Glomerular endothelial cell (primary cell): ENCODE measurements at places on chromosomes 3 and 15.

DNA sequence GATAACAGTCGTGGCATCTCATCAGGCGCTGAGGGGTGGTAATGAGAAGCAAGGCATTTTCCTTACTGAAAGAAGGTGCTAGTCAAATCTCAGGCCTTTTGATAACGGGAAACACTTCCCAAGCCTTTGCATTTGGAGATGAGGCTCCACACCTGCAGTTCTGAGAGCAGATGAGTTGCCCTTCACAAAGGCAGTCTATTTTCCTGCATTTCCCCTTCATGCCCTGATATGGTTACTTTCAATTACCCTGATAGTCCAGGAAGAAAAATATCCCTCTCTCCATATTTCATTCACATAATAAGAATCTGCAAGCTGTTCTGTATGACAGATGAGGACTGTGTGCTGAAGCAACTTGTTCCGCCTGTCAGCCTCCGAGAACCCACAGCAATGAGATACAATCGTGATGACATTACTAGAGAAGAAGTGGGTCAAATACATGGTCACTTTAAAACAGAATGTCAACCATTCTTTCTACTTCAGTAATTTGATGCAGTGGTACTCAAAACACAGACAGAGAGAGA lies 25.0 kb downstream of the FHIT start:
- no peak for DNase-seq

DNA sequence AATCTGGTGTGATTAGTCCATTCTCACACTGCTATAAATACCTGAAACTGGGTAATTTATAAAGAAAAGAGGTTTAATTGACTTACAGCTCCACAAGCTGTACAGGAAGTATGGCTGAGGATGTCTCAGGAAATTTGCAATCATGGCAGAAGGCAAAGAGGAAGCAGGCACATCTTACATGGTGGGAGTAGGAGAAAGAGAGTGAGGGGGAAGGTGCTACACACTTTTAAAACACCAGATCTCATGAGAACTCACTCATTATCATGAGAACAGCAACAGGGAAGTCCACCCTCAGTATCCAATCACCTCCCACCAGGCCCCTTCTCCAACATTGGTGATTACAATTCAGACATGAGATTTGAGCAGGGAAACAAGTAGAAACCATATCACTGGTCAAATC lies 24.0 kb upstream of the ACP3 start:
- no peak for DNase-seq

DNA sequence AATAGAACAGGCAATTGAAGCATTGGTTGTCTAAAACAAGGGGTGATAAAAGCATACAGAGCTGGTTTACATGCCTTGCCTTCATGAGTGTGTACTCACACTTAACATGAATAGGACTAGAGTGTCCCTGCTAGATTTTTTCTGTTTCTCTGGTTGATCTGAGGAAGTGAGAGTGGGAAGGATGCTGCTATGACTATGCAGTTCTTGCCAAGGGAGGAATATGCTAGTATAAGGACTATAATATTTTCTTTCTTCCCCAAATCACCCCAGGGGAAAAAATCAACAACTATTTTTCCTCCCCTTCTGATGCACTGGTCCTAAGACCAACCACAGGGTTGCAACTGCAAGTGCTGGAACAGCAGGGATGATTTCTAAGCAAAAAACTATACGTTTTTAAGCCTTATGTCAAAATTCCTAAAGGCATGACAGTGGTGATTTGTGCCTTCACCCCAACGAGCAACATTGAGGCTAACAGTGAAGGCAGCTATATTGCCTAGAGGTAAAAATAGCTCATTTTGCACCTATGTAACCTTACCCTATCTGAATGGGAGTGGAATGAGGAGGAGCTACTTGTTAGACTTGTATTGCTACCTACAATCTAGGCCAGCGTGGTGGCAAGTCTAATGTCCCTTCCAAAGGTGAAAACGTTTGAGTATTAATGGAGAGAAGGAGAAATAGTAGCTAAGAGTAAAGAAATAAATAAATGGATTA lies 33.5 kb upstream of the USP8 start:
- DNase-seq: no peak

DNA sequence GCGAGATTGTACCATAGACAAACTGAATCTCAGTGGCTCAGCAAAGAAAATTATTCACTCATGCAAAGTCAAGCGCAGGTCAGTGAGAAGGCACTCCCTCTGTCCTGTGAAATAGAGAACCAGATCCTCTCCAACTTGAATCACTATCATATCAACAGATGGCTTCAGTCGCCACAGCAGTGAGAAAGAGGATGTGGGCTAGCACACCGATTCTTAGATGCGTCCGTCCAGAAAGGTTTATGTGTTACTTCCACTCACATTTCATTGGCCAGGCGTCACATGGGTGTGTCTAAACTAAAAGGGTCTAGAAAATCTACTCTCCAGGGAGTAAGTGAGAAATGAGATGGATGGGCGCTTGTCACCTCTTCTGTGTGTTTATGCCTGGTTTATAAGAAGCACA lies 141.6 kb upstream of the KBTBD8 start:
- DNase-seq: no peak

DNA sequence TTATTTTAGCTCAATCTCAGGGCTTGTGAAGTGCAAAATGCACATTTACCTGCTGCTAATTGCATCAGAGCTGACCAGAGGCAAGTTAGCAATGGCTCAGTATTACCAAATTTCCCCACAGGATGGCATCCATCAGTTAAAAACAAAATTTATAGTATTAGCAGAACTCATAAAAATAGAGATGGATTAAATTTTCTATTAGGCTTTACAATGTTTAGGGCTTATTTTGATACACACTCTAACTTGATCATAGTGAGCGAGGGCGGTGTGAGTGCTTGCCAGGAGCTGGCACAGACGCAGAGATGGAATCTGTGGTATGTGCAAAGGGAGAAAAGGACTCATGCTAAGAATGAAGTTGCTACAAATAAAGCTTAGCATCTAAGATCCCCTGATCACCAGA lies 241.0 kb downstream of the NSUN3 start:
- no peak for DNase-seq

DNA sequence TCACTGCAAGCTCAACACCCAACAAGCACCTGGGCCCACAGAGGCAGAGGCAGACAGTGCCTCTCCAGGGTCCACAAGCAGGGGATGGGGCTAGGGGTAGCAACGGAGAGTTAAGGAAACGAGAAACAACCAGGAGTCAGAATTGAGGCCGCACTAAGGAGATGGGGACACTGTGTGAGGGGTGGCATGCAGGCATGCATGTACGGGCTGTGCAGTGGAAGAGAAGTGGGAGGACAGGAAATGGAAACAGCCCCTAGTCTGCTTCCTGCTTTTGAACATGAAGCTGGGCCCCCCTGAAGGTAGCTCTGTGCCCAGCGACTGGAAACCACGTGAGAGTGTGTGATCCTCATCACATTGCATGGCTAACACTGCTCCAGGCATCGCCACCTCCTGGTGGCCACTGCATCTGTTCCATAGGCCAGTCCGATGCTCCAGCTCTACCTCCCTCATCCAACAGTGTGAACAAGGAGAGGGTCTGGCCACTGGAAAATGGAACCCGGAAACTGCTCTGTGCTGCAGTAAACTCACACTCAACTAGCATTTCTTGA lies 44.0 kb downstream of the XXYLT1 start:
- DNase-seq: no peak

GRCh38 chr3:69142090-69142489 lies 19.7 kb upstream of the LMOD3 start:
- no peak for DNase-seq

GRCh38 chr15:34808016-34808415 lies 12.7 kb upstream of the ACTC1 start:
- no peak for DNase-seq

GRCh38 chr3:143934791-143935190 lies 36.8 kb upstream of the DIPK2A start:
- DNase-seq: no peak

DNA sequence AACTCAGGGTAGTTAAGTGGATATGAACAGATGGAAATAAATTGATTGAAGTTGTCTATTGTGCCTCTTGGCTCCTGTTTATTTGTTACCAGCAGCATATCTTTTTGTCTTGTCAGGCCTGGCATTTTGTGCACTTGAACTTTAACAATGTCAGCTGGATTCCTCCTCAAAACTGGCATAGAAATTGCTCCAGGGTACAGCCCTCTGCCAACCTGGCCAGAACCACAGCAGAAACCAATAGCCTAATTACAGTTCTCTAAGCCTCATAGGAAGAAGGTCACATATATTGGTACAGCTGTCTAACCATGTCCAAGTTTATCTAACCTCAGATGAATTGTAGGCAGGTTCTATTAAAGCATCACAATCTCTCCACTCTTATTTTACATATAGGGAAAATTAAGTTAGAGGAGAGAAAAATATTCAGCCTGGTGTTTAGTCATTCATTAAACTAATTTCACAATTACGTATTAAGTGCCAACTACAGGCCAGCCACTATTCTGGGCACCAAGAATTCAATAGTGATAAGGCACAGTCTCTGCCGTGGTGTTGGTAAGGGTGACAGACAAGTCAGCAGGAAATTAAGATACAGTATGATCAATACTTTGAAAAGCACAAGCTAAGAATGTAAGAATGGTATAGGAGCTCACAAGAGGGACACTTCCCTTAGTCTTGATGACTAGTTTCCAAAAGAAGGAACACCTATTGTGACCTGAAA lies 452.9 kb upstream of the NECTIN3 start:
- DNase-seq: no peak

DNA sequence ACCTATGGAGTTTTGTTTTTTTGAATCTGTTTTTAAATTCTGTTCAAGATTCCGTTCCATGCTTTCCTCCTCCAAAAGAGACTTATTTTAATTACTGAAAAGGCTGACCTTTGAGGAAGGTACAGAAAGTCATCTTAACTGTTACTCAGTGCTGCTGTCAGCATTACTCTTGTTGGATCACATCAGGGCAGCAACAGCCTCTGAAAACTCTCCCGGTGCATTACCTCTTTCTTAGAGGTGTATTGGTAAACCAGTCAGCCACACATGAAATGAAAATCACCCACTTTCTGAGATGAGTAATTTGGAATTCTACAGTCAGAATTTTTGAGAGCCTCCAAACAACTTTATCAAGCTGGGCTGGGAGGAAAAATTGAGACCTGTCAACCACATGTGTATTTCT lies 88.5 kb upstream of the LIMD1 start:
- DNase-seq: no peak

- DNase-seq: no peak
Measured at GRCh38 chr15:26841941-26842340, 24.9 kb upstream of the GABRA5 start.

DNA sequence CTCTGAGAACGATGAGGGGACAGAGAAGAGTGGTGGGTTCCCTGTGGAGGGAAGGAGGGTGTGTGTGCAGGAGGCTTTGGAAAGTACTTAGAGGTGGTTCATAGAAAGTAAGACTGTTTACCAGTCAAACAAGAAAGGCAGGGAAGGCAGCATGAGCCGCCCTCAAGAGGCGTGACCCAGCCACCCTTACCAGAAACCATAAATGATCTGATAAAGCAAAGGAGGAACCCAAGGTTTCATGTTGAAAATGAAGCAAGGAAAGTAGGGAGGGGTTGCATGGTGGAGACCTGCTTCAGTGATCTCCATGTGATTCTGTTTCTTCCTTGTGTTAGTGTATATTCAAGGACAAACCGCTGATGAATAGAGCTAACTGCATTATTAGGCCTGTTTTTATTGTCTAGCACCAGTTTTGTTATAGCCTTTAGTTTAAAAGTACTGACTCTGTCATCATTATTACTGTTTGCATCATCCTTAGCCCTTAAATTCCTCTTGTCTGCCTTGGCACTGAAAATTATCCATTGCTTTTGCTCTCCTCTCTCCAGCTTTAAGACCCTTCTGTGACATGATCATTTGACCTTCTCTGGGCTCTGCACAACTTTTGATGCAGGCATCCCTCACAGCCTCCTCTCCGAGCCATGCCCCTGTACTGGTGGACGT lies 96.1 kb downstream of the STAC start:
- no peak for DNase-seq

- DNase-seq: peak; percentile 34
Measured at GRCh38 chr3:20225769-20226168, 39.8 kb upstream of the SGO1 start.

GRCh38 chr3:152524198-152525140 lies 255.7 kb downstream of the MBNL1 start:
- peak; percentile 55 for DNase-seq

- no peak for DNase-seq
Measured at GRCh38 chr15:83174891-83175290, 32.7 kb downstream of the HDGFL3 start.

DNA sequence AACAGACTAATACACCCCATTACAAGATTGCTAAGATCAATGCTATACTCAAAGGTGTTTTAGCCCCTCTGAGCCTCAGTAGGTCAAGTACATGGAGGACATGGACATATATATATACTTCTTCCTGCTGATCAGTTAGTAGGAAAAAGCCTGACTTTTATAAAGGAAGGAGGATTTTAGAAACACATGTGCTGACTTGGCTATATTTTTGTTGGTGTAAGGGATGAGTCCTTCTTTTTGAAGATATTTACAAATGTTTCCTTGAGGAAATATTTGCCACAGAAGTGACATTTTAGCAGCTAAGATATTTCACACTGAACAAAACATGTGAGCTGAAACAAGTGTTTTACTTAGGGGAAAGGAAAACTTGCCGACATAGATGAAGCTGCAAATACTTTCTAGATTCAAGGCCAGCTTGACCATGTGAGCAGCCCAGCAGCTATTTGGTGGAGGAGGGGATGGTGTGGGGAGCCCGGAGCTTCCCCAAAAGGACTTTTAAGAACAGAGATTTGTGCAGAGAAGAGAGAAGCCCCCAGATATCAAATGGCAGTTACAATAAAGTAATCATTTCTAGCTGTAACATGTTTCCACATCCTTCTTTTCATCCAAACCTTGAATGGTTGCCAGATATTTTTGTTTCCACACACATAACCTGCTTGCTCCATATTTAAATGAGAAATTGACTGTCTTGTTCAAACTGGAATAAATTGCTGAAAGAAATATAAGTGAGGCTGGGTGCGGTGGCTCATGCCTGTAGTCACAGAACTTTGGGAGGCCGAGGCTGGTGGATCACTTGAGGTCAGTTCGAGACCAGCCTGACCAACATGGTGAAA lies 111.7 kb upstream of the NR2F2 start:
- DNase-seq: no peak

- DNase-seq: no peak
Measured at GRCh38 chr15:41827290-41827879, 507 bp upstream of the JMJD7 start.

- no peak for DNase-seq
Measured at GRCh38 chr3:30693470-30694120, 87.2 kb downstream of the TGFBR2 start.

DNA sequence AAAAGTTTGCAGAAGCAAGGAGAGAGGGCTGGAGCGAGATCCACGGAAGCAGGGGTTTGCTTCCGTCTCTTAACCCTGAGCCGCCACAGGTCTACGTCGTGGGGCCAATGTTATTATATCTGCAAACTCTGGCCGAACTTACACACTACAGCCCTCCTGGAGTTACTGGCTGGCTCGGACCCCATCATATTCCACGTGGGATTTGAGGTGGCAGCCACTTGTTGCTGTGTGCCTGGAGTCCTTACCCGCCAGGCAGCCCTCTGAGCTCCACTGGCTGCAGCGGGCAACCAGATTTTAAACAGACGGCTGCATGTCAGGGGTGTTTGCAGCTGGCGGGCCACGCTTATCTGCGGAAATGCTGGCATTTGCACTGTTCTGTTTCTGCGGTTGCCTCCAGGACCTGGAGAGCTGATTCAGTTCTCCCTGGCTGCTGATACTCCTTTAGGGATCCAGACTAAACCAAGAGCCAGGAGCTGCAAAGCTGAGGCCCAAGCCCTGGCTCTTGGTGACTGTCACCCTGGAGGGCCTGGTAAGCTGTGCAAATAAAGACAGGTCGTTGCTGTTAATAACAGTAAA lies 34.7 kb downstream of the TM2D3 start:
- no peak for DNase-seq

- DNase-seq: no peak
Measured at GRCh38 chr3:136186344-136186743, 9.8 kb downstream of the MSL2 start.

GRCh38 chr3:137970914-137971831 lies 38.8 kb upstream of the CLDN18 start:
- peak; percentile 16 for DNase-seq
